Esophagus muscularis mucosa (tissue), 4 donors: ENCODE measurements at places on chromosomes 4 and X. TPM values are rescaled to one million over a fixed set of nuclear protein-coding genes. Genes with fewer than 3 reads are reported as not detected.

Gene TCEAL2
- total RNA-seq, result 27.0 TPM

DNA sequence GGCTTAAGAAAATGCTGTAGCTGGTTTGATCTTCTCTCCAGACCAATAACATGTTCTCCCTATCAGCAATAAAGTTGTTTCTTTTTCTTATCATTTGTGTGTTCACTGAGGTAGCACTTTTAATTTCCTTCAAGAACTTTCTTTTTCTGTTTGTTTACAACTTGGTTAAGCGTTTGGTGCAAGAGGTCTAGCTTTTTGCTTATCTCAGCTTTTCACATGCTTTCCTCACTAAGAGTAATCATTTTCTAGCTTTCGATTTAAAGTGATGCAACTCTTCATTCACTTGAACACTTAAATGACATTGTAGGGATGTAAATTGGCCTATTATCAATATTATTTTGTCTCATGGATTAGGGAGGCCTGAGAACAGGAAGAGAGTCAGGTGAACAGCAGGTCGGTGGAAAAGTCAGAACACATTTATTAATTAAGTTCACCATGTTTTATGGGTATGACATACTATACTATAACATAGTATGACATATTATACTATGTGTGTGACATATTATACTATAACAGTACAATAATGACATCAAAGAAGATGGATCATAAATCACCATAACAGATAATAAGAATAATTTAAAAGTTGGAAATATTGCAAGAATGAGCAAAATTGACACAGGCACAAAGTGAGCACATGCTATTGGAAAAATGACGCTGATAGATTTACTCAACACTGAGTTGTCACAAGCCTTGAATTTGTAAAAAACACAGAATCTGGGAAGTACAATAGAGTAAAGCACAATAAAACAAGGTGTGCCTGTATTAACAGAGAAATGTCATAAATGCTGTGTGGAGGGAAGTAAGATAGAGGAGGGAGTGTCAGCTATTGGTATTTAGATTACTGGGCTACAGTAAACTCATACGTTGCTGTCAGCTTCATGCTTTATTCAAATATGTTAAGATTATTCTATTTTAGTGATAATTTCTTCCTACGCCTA, 218.6 kb upstream of the SLC7A11 start:
- no peak for DNase-seq

- no peak for DNase-seq
Measured at GRCh38 chr4:122728856-122729255, 3.6 kb upstream of the BBS12 start.

- DNase-seq, result no peak
Measured at GRCh38 chr4:53050361-53050774, 188.3 kb downstream of the RASL11B start.

DNA sequence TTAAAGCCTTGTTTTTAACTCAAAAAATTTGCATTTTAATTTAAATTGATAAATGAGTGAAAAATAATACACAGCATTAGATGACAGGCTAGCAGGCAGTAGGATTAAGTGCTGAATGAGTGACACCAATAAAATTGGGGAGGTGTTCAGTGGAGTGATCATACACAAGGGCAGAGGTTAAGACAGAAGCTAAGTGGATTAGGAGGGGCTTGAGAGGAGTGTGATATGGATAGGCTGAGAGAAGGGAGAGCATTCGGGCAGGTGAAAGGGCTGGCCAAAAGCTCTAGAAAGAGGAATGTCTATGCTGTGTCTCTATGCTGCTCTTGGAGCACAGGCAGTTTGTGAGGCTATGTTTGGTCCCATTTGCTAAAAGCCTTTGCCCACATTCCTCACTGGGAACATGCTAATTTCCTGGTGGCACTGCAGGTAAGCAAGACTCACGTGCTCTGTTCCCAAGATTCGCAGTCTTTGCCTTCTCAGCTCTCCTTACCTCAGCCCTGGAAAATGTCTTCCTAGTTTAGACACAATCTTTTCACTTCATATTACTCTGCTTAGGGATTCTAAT, 52.8 kb upstream of the CCSER1 start:
- DNase-seq, result no peak
